ENCODE measurements at places on chromosomes 16 and 17. TPM values are rescaled to one million over a fixed set of nuclear protein-coding genes. Genes with fewer than 3 reads are reported as not detected.

Gene FNDC8
- total RNA-seq, result not detected

- DNase-seq, result no peak
Measured at GRCh38 chr16:27617665-27618064, 67.7 kb downstream of the KATNIP start.

DNA sequence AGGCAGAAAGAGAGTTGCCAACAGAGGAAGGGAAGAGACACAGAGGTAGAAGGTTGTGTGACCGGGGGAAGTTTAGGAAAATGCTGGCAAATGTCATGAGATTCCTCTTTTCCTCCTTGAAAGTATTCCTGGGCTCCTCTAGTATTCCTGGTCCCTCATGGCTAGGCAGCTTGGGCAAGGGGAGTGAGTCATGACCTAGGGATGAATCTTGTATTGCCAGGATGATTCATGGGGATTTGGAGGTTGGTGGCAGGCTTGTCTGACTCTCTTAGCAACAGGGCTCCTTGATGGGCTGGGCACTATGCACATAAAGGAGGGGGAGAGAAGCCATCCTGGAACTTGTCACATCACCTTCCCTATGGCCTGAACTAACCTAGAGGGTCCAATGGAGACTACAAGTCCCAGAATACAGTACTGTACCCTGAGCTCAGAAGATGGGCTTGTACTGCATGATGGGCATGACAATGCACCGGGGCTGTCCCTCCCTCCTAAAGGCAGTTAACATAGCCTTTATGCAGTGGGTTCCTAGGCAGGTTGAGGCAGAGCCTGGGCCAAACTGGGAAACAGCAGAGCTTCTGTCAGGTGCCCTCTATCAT lies 2.1 kb upstream of the SEZ6 start:
- DNase-seq, result peak; percentile 77

DNA sequence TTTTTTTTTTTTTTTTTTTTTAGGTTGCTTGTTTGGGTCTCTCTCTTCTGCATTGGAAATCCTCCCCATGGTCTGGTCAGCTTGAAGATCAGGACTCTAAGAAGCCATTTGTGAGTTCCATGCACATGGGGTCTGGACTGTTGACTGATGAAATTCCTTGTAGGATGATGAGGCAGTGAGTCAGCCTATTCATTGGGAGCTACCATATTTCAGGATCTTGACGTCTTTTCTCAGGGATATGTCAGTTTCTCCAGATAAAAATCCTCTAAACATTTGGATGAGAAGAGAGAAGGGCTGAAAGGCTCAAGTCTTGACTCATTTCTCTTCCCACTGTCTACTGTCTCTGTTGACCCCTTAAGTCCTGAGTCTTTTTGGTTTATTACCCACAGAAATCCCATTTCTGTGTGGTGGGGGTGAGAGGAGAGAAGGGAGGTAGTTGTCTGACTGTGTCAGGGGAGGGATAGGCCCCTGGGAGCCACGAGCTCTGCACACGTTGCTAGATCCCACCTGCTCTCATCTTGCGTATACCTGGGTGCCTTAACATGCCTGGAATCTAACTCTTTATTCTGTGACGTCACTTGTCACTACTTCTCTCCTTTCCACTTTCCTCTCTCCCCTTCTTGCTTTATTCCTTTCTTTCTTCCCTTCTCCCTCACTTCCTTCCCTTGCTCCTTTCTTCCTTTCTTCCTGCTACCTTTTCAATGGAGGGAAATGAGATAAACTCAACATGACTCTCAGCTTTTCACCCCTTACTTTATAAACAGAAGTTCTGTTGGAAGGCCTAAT lies 333.1 kb upstream of the XYLT1 start:
- peak; percentile 44 for DNase-seq

DNA sequence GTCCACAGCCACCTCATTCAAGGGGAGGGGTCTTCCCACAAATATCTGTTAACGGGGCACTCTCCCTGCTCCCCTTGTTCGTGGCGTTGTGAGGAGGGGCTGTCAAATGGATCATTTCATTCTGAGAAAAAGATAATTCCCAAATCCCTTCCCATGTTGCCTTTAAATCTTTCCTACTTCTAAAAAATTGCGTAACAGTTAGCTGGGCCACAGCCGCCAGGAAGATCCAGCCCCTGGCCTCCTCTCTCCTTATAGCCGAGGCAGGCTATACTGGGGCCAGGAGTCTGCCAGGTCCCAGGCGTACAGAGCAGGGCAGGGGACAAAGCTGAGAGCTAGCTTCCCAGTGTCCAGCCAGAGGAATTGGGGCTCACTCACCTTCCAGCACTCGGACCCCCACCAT lies 430 bp downstream of the C16orf89 start:
- no peak for DNase-seq

- peak; percentile 100 for DNase-seq
Measured at GRCh38 chr17:44137891-44138709, 3.6 kb upstream of the HROB start.

DNA sequence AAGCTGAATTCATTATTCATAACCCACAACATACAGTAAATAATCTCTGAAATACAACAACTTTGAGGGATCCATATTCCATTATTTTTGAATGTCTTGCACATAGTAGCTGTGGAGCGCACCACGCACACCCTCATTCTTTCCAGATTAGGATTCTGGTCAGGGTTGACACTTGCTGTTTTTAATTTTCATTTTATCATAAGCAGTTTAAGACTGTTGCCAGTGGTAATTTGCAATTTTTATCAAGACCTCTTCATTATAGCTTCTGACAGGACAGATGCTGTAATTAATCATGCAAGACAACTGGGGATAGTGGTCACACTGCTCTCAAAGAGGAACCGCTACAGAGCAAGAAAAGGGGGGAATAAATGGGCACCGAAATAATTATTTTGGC lies 109.7 kb downstream of the TOX3 start:
- no peak for DNase-seq

DNA sequence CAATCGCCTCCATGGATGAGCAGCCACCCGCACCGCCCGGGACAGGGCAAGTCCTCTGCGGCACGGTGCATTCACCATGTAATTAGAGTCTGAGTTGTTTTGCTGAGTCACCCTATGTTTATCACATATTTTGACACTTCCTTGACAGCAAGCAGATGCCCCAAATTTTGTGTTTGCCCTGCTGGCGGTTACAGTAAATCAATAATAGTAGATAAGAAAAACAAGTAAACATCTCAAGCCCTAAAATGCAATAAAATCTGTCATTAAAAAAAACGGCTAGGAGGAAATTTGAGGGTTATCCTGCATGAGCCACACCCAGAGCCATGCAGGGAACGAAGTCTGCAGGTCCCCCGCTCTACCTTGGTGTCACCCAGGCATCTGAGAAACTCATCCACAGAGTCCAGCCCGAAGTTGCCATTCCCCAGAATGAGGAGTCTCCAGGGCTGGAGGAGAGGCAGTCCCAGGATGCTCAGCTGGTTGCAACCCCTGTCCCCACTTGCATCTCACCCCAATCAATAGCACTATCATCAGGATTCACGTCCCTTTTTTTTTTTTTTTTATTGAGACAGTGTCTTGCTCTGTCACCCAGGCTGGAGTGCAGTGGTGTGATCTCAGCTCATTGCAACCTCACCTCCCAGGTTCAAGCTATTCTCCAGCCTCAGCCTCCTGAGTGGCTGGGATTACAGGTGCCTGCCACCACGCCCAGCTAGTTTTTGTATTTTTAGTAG lies 16.5 kb upstream of the ST6GALNAC1 start:
- peak; percentile 48 for DNase-seq

DNA sequence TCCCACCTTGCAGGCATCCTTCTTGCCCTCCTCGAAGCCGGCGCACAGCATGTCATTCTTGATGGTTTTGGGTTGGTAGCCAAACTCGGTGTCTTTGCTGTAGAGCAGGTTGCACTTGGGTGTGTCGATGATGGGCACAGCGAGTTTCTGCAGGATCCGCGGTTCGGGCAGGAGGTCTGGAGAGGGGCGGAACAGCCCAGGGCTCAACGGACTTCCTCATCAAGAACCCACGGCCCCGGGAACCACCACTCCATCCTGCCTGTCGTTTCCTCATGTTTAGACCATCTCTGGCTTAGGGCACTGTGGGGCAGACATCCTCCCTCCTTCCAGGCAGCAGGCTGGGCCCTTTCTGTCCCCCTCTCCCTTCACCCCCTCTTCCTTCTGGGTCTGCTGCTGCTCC lies 6.5 kb downstream of the PRSS27 start:
- no peak for DNase-seq

Gene CD300H
- not detected for total RNA-seq

Gene SLC38A10
- 137 TPM for total RNA-seq

- DNase-seq, result peak; percentile 86
Measured at GRCh38 chr17:65297384-65297783, 160.2 kb downstream of the RGS9 start.

- no peak for DNase-seq
Measured at GRCh38 chr16:57903656-57904055, 67.3 kb downstream of the CNGB1 start.

Gene PRR15L
- not detected for total RNA-seq

DNA sequence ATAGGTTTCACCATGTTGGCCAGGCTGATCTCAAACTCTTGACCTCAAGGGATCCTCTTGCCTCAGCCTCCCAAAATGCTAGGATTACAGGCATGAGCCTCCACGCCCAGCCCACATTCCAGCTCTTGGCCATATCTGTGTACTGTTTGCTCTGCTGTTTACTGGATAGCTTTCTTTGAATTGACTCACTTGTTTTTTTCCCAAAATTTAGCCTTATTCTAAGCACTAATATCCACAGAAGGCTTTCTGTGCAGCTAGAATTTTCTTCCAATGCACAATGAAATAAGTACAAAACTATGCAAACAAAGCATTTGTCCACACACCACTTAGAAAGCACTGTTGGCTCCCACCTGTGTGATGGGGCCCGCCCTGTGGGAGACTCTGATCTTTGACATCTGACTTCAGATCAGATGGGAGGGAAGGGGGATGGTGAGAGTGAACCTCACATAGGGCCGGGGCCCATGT lies 72.2 kb downstream of the CLEC16A start:
- DNase-seq, result peak; percentile 24

- no peak for DNase-seq
Measured at GRCh38 chr16:57600952-57601580, 27.4 kb upstream of the ADGRG1 start.

Gene OSGIN1
- 1.1 TPM for total RNA-seq

Gene CDR2L
- 23.9 TPM for total RNA-seq

Gene NPIPB2
- total RNA-seq, result 0.65 TPM

Gene ANKFY1
- total RNA-seq, result 24.2 TPM

Gene ARHGAP23
- 69.4 TPM for total RNA-seq

DNA sequence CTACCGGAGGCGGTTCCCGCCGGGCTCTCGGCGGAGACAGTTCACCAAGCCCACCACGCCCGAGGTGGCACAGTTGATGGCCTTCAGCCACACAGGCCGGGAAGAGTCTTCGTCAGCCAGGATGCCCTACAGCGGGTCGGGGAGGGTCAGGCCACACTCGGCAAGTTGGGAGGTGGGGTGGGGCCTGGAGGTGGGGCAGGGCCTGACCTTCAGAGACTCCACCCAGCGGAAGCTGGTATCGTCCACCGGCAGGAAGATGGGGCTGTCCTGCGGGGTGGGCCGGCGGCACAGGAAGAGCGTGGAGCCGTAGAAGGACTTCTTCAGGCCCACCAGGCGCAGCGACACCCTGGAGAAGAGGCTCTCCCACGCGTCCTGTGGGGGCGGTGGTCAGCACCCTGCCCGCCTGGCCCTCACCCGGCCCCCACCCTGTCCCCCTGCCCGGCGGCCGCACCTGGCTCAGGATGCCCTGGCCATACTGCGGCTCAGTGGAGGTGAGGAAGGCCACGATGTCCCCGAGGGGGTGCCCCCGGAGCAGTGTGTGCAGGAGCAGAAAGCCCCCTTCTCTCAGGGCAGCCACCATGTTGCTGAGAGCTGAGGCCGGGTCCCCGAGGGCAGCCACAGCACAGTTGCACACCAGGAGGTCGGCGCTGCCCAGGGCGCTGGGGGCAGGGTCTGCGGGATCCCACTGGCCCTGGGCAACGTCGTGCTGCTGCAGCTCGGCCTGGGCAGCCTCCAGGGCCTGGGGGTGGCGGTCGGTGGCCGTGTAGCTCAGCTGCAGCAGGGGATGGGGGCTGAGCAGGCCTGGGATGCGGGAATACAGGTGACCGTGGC lies 12.8 kb downstream of the FASN start:
- no peak for DNase-seq

- no peak for DNase-seq
Measured at GRCh38 chr17:75910699-75911098, 6.0 kb upstream of the MRPL38 start.

Gene TMC7
- total RNA-seq, result 0.25 TPM

Gene MRM3
- total RNA-seq, result 28.7 TPM

DNA sequence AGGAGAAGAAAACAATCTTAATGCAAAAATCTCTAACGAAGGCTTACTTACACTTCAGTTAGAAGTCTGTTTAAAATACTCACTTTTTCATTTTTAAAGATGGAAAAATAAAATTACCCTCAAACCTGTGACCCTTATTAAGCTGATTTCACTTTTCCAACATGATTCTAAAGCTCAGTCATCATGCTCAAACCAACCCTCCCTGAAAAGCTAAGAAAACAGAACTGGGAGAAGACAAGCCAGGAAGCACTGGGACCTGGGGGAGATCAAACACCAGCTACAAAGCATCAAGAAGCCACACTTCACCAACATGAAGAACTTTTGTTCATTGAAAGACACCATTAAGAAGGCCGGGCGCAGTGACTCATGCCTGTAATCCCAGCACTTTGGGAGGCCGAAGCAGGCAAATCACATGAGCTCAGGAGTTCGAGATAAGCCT lies 88.8 kb downstream of the LITAF start:
- peak; percentile 63 for DNase-seq

DNA sequence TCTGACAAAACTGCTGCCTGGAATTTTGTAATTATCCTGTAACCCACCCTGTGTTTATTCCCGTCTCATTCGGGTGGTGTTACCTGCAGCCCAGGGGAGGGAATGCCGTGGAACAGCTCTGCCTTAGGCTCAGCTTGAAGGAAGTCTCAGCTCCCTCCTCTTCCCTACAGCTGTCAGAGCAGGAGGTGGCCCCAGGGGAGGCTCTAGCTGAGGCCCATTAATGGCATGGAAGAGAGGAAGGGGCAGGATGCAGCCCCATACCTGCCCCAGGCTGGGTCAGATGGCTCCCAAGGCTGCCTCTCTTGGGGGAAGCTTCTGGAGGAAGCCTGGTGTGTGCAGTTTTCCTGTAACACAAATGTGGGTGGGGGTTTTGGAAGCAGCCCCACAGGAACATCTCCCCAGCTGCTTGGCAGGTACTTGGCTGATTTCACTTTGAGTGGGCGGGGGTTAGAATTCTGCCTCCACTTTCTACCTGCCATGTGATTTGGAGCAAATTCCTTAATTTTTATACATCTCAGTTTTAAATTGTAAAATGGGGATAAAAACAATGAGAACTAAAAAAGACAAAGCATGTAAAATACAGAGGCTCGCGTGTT lies 103.9 kb downstream of the MGAT5B start:
- no peak for DNase-seq

- DNase-seq, result no peak
Measured at GRCh38 chr17:47751471-47751870, 18.4 kb downstream of the TBX21 start.

DNA sequence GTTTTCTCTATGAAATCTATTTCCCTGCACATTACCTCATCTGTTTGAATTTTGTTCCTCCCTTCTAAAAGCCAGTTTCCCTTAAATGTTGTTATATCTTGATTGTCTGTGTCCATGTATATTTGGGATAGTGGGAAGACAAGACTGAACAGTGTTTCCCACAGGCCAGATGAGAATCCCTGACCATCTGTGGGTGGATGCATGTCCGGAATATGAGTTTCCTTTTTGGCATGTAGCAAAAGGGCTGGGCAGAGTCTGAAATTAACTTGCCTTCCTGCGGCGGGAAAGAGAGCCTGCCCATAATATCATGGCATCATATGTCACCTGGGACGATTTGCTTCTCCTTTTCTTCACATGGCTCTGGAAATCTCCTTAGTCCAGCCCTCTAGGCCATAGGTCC lies 385.8 kb upstream of the MAF start:
- DNase-seq, result peak; percentile 7

Measured in GM23248 (cell line).